ENCODE measurements at places on chromosomes 5 and 9.

DNA sequence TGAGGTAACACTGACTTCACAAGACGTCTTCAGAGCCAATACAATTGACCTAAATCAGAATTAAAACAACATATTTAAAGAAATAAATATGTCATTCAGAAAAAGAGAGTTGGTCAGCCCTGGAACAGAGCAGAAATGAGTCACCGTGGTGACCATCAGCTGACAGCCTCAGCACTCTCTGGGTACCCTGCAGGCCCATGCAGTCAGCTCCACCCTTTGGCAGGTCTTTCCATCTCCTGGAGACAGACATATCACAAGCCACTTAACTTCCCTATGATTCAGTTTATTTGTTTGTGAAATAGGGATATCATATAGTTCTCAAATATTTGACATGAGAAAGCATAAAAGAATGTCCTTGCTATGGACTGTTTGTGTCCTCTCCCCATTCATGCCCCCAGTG is 151.6 kb upstream of the MEF2C start:
- no peak for DNase-seq

GRCh38 chr5:173479711-173480110 is 136.7 kb downstream of the BOD1 start:
- no peak for DNase-seq

DNA sequence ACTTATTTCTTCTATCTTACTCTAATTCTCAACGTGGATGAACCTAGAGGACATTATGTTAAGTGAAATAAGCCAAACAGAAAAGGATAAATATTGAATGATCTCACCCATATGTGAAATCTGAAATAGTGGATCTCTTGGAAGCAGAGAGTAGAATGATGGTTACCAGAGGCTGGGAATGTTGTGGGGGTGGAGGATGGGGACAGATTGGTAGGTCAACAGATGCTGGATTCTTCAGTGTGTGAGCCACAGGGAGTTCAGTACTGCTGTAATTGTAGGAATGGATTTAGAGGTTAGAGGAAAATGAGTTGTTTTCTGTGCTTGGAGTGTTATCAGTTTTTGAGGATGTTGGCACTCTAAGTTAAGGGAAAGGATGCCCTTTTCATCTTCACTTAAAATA is 190.6 kb downstream of the FBXL7 start:
- no peak for DNase-seq

DNA sequence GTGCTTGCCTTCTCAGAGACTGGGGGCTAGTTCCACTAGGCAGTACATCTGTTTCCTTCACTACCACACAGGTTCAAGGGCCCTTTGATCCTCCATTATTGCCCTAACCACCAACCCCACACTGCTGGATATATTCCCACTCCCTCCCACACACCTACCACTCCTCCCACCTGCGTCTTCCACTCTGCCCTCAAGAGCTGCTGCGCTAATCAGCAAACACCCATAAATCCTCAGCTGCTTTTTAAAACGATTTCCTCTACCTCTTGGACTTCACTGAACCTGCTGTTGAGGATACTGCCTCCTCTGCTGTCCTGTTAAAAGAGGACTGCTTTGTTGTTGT is 120.9 kb downstream of the MAPKAP1 start:
- DNase-seq, result no peak

GRCh38 chr5:73265641-73266040 is 92.6 kb downstream of the TMEM174 start:
- no peak for DNase-seq

DNA sequence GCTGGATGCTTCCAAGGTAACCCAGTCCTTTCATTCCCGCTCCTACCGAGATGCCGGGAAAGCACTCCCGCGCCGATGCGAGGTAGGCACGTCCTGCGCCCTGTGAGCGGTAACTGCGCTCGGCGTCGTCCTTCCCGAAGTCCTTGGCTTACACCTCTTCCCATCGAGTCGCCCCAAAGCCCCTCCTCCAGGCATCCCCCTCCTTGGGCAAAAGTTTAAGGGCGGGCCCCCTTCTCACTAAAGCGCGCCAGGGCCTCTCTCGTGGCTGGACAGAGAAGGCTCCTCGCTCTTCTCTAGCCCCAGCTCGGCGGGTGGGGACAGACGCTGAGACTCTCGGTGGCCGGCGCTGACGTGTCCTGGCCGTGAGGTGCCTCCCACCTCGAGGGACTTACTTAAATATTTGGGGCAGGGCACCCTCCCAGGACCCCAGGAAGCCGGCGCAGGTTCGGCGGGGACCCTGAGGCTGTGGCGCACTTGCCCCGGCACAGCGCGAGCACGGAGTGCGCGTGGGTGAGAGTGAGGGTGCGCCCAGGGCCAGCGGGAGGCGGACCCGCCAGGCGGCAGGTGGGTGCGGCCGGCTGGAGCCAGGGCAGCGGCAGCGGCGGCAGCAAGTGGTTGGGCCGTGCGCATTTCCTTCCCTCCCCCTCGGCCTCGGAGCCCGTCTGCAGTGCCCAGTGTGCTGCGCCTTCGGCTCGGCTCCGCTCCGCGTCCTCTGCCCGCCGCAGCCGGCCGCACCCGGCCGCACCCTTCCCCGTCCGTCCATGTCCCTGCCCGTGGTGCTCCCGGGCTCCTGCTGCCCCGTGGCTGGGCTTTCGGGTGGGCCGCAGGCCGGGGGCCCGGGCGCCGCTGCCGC is at the start of gene ENTREP1:
Gene ENTREP1, plus strand, starts transcription at position 667 of the 853 bp plus-strand sequence. Its CDS starts 95 bp downstream, at position 762.
- no peak for DNase-seq
